Stimulated activated CD4-positive, alpha-beta T cell treated with anti-CD3 and anti-CD28 coated beads, Interleukin-12 subunit alpha, Interleukin-12 subunit beta, amount 100 ng/mL, for 4 hours (primary cell): ENCODE measurements at places on chromosomes 11 and 22.

GRCh38 chr11:130815956-130816355, 100.3 kb downstream of the SNX19 start:
- DNase-seq = no peak

- DNase-seq = no peak
Observed at GRCh38 chr11:128246810-128247594, 340.4 kb downstream of the ETS1 start.

DNA sequence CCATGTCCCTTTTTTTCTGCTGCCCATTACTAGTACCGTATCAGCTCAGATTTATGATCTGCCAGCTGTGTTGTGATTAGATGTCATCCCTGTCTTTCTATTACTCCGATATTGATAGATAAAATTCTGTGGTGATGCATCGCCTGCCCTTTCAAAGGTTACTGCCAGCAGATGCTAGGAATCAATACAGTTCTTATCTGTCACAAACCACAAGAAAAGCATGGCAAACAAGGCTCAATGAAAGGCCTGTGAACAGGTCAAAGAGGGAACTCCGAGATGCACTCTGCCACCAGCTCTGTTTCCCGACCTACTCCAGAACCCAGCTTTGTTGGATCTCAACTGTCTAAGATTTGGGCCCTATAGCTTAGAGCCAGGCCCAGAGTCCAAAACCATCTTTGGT, 246.0 kb downstream of the CADM1 start:
- no peak for DNase-seq

DNA sequence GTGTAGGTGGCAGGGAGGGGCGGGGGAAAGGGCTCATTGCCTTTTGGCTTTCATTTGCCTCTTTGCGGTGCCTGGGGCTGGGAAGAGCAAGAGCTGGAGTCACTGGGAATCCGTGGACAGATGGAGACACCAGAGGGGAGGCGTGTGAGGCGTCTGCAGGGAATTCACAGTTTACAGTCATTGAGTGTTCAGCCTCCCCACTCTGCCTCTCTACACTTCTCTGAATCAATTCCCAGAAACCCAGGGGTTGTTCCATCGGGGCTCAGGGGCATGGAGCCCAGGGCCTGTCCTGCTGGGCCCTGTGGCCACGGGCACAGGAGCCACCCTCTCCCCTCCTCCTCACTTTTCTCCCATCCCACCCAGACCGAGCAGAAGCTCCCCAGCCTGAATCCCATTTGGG, 160.5 kb upstream of the NAV2 start:
- DNase-seq = no peak

DNA sequence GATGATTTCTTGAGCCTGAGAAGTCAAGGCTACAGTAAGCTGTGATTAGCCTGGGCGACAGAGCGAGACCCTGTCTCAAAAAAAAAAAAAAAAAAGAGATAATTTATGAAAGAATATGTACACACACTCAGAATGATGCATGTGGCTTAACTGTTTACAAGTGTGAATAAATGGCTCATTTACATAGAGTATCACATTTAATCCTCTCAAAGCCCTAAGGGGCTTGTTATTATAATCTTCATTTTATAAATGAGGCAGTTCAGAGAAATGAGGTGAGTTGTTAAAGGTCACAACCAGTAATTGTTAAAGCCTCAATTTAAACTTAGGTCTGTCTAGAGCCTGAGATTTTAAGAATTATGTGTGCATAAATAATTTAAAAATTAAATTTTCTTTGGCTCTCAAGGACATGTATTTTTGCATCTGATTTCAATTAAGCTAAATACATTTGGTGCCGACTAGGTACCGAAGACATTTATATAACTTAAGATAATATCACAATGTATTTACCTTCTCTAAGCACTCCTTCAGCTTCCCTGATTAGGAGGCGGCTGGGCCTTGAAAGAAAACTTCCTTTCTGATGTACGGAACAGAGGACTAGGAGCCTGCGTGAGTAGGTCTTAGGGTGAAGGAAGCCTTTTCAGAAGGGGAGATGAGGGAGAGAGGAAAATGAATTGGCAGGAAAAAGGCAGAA, 28.5 kb upstream of the DDX6 start:
- DNase-seq = no peak

DNA sequence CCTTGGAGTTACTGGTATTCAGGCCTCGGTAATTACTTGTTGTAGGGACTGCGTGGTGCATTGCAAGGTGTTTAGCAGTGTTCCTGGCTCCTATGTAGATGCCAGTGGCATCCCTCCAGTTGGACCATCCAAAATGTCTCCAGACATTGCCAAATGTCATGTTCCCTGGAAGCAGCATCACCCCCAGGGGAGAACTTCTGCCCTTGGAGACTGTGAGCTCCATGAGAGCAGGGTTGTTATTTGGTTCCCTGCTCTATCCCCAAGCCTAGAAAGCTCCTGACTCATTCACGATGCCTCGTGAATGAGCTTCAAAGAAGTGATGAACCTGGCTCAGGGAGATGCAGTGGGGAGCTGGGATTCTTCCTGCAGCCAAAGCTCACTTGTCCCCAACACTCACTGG, 4.8 kb upstream of the CD248 start:
- DNase-seq = no peak

DNA sequence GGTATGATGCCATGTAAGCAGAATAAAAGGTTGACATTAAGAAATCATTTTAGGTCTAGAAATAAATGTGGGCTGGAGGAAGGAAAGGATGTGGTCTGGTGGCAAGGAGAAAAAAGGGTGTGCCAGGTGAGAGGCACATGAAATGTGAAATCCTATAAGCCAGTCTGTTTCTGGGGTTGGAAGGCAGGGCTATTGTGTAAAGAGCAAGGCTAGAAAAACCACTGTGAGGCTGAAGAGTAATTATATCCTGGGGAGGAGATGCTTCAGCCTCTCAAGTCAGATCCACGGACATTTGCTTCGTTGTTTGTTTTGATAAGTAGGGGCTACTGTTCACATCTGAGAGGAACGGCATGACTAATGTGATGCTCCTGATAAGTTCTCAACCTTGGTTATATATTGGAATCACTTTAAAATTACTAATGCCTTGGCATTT, 77.5 kb upstream of the CTSC start:
- DNase-seq = no peak

DNA sequence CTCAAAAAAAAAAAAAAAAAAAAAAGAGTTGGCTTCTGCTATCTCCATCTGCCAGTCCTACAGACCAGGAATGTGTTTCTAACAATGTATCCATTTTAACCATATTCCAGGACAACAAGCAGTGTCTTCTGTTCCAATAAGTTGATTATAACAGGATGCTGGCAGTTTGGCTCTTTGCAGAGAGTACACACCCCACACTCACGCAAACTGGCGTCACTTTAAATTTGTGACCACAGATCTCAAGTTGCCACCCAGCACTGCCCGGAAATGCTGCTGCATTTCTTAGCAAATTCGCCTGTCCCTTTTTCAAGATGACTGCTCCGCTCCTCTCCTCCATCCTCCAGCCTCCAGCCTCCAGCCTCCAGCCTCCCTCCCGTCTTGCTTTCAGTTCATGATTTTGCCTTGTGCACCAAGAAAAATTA, 44.3 kb downstream of the SCGB1A1 start:
- no peak for DNase-seq

DNA sequence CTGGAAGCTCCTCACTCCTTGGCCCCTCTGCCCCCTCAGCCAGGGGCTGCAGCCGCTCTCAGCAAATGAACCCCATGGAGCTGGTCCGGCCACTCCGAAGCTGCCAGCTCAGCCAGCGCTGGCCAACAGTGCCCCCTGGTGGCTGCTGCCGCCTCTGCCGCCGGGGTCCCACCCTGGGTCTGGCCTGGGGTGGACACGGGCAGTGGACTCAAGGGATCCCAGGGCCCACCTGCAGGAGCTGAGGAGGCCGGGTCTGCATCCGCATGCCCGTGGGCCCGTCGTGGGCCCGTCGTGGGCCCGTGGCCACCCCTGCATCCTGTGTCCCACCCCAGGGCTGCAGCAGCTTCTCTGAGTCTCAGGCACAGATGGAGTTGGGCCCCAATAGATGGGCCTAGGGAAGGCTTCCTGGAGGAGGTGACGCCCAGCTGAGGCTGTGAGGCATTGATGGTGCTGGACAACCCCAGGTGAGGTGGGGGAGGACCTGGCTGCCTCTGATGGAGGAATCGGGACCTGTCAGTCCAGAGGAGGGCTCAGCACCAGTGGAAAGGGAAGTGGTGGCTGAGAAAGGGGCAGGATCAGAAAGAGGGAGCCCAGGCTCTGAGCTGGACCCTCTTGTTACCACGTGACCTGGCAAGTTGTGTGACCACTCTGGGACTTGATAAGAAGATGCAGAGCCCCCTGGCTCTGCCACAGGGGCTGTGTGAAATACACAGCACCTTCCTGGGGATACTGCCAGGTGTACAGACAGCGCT, 522.3 kb downstream of the BRD1 start:
- DNase-seq = peak; percentile 66

DNA sequence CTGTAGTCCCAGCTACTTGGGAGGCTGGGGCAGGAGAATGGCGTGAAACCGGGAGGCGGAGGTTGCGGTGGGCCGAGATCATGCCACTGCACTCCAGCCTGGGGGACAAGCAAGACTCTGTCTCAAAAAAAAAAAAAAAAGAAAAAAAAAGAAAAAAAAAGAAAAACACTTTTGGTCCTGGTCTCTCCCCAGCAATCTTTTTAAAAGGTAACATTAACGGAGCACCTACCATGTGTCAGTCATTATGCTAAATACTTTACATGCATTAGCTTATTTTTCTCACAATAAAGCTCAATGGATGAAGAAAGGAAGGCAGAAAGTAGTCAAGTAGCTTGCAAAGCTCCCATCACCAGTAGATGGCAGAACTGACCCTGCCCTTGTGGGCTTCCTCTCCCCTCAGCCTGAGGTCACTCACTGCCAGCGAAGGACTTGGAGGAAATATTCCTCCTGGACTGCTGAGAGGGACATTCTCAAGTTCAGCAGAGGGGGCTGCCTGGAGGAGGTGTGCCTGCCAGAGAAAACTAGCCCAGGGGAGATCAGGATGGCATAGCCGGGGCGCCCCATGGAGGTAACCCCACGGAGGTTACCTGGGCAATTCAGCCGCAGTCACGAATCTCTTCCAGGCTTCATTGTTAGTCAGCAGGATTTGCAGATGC, 15.5 kb downstream of the APOL3 start:
- peak; percentile 15 for DNase-seq

GRCh38 chr11:102007567-102008437, 39.4 kb upstream of the CFAP300 start:
- DNase-seq = no peak

DNA sequence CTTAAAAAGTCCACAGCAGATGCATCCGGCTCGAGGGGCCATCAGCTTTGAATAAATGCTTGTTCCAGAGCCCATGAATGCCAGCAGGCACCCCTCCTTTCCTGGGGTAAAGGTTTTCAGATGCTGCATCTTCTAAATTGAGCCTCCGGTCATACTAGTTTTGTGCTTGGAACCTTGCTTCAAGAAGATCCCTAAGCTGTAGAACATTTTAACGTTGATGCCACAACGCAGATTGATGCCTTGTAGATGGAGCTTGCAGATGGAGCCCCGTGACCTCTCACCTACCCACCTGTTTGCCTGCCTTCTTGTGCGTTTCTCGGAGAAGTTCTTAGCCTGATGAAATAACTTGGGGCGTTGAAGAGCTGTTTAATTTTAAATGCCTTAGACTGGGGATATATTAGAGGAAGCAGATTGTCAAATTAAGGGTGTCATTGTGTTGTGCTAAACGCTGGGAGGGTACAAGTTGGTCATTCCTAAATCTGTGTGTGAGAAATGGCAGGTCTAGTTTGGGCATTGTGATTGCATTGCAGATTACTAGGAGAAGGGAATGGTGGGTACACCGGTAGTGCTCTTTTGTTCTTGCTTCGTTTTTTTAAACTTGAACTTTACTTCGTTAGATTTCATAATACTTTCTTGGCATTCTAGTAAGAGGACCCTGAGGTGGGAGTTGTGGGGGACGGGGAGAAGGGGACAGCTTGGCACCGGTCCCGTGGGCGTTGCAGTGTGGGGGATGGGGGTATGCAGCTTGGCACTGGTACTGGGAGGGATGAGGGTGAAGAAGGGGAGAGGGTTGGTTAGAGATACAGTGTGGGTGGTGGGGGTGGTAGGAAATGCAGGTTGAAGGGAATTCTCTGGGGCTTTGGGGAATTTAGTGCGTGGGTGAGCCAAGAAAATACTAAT, 1.9 kb downstream of the NEAT1 start:
- DNase-seq = peak; percentile 70

DNA sequence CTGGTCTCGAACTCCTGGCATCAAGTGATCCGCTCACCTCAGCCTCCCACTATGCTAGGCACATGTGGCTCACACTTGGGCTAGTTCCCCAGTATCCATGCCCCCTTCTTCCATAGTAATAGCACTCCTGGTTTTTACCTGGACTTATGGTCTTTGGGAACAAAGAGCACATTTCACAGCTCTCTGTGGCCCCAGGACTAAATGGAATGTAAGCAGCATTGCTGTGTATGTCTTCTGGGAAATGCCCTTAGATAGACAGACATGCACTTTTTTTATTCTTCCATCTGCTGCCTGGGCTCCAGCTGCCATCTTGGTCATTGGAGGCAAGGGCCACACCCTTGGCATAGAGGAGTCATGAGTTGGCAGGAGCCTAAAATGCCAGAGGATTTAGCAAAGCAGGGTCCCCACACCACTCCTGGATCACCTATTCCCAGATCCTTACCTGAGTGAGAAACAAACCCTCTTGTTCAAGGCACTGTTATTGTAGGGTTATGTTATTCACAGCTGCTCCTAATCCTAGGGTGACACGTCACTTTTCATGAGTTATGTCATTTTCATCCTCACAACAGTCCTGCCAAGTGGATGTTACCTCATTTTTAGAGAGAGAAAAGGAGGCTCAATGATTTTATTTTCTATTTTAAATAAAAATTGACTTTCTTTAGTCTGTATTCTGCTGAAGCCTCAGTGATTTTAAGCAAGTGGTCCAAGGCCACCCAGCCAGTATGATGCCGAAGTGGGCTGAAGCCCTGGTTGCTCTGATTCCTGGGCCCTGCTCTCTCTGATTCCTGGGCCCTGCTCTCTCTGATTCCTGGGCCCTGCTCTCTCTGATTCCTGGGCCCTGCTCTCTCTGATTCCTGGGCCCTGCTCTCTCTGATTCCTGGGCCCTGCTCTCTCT, 15.7 kb upstream of the GDPD5 start:
- DNase-seq = no peak

GRCh38 chr11:78893996-78894395, 319.3 kb upstream of the NARS2 start:
- no peak for DNase-seq

GRCh38 chr22:28438183-28438768, 241.4 kb downstream of the TTC28 start:
- DNase-seq = no peak

DNA sequence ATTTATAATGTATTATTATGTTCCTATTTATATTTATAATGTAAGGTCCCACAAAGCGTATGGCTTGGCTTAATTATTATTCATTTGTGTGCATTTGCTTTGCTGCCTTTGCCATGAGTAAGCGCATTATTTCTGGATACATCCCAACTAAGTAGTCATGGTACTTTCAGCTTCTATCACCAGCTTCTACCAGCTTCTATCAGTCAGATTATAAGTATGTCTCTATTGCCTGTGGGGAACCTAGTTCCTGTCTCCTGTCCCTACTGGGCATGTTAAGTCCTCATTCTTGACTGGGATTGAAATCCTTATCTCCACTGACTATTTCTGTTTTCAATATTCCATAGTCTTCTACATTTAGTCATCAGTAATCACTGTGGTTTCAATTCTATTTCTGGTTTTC, 33.5 kb upstream of the OR10W1 start:
- no peak for DNase-seq

GRCh38 chr22:31566484-31566883, 70.1 kb downstream of the SFI1 start:
- DNase-seq = no peak

- no peak for DNase-seq
Observed at GRCh38 chr11:83676056-83676601, 390.0 kb upstream of the CCDC90B start.
